Stimulated activated CD4-positive, alpha-beta T cell treated with anti-CD3 and anti-CD28 coated beads, Interleukin-2, amount 100 ng/mL, for 24 hours (primary cell): ENCODE measurements at places on chromosomes 6 and 20.

- no peak for DNase-seq
Measured at GRCh38 chr20:59664421-59664941, 60.1 kb downstream of the PHACTR3 start.

GRCh38 chr20:7231303-7231702 lies 463.8 kb downstream of the BMP2 start:
- no peak for DNase-seq

- DNase-seq: no peak
Measured at GRCh38 chr6:142374965-142375733, 73.3 kb downstream of the ADGRG6 start.

DNA sequence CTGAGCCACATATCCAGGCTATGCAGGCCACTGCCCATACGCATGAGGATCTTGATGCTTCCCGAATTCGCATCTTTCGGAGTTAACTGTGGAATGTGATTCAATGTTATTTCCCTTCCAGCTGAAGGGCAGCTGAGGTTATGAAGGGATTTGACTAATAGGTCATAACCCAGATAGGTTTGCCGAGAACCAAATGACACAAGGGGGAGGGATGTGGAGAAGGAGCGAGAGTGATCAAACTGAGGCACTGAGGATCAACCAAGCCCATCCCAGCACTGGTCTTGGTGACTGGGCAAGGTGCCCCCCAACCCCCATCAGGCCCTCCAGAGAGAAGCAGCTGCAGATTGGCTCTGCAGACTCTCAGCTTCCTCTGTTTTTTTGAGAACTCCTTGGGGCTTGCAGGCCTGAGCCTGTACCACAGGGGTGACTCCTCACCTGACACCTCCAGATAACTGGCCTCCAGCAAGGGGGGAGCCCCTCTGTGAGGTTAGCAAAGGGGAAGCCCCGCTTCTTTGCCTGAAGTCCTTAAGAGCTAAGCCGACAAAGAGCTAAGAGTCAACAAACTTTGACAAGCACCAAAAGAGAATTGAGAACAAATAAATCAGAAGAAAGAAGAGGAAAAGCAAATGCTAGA lies 185.9 kb downstream of the PDE7B start:
- peak; percentile 26 for DNase-seq

GRCh38 chr6:89368999-89369398 lies 16.5 kb upstream of the UBE2J1 start:
- DNase-seq: no peak

DNA sequence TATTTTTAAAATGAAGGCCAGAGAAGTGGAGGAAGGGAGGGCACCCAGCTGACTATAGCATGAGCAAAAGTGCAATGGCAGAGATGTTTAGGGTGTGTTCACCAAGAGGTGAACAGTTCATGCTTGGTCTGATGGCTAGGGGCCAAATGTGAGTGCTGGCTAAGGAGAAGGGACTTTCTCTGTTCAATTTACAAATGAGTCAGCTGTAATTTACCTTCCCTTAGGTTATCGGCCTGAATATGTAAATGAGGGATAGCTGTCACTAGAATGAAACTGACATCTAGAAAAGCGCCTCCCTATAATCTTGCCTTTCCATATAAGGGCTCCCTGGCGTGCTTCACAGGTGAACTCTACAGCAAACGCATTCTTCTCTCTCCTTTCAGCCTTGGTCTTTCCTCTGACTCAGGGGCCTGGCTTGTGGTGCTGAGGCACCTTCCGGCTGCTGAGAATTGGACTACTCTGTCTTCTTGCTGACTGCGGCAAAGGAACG lies 114.7 kb upstream of the BACH2 start:
- peak; percentile 70 for DNase-seq
